Activated gamma-delta T cell treated with Interleukin-2 at 50 U/mL for 16 hours (primary cell): ENCODE measurements at places on chromosomes 16 and 17.

DNA sequence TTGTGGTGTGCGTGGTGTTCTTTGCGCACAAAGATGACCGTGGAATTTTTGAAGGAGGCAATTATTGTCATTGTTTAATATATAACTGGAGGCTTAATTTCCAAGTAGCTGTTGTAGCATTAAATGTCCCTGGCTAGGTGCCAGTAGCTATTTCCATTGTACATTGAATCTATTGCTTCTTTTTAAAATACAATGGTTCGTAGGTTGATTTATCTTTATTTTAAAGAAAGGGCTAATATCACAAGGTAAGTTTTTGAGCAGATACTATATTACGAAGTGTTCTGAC is 127.1 kb downstream of the RPTOR start:
- no peak for DNase-seq

- no peak for DNase-seq
Measured at GRCh38 chr16:69424935-69425784, 741 bp downstream of the CYB5B start.

DNA sequence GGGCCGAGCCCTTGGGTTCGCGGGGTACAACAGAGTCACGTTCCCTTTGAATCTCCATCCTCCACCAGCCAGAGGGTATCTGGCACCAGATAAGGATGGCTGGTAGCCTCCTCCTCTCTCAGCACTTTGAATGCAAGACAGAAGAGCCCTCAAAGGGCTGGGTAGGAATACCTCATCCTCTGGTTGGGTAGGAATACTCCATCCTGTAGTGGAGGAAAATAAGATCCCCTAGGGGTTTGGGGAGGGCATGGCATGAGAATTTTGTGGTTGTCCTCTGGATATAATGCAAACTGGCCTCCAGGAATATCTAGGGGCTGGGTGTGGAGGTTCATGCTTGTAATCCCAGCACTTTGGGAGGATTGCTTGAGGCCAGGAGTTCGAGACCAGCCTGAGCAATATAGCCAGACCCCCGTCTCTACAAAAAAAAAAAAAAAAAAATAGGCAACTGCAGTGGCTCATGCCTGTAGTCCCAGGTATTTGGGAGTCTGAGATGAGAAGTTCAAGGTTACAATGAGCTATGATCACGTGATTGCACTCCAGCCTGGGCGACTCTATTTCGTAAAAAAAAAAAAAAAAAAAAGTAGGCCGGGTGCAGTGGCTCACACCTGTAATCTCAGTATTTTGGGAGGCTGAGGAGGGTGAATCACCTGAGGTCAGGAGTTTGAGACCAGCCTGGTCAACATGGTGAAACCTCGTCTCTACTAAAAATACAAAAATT is 2.7 kb downstream of the IGFBP4 start:
- no peak for DNase-seq

DNA sequence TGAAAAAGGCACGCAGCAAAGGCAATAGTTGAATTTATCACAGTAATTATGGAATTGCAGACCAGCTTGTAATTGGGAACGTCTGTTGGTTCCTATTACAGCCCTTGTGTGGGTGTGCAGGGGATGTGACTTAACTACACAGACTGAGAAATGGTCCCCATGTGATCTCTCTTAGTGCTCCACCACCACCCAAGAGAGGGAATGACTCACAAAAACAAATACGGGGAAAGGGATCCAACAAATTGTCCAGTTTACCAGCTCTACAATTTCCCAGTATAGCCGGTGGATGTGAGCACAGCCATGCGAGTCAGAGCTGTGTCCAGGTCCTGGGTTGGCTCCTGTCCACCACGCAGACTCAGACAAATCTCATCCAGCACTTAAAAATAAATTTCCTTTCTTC is 337.9 kb downstream of the GRIN2A start:
- DNase-seq = no peak

- DNase-seq = no peak
Measured at GRCh38 chr16:47059991-47060390, 83.8 kb downstream of the NETO2 start.

DNA sequence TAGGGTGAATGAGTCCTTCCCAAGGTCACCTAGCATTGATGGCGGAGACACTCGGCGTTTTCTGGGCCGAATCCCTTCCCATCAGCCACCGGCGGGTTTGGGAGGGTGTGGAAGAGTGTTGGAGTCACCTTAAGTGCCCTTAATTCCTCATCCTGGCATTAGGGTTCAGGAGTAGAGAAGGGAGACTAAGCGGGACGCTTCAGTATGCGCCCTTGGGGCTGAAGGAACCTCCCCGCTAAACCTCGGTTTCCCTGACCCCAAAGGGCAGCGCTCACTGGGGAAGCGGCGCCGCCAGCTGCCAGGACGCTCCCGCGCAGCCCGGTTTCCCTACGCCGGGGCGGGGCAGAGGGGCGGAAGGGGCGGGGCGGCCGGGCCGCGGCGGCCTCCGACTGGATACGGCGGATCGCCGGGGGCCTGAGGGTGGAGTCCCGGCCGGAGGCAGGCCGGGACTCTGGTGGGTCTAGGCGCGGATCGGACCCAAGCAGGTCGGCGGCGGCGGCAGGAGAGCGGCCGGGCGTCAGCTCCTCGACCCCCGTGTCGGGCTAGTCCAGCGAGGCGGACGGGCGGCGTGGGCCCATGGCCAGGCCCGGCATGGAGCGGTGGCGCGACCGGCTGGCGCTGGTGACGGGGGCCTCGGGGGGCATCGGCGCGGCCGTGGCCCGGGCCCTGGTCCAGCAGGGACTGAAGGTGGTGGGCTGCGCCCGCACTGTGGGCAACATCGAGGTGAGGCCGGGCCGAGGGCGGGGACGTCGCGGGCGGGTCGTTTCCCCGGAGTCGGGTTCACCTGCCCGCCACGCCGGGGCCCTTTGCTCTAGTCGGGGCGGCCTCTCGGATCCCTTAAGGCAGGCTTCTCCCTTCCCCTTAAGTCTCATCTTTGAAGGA is at the start of gene DHRS11:
Gene DHRS11 (plus strand): TSS at position 446 of the 882 bp plus-strand sequence. CDS start 131 bp downstream, at position 577.
- peak; percentile 73 for DNase-seq

DNA sequence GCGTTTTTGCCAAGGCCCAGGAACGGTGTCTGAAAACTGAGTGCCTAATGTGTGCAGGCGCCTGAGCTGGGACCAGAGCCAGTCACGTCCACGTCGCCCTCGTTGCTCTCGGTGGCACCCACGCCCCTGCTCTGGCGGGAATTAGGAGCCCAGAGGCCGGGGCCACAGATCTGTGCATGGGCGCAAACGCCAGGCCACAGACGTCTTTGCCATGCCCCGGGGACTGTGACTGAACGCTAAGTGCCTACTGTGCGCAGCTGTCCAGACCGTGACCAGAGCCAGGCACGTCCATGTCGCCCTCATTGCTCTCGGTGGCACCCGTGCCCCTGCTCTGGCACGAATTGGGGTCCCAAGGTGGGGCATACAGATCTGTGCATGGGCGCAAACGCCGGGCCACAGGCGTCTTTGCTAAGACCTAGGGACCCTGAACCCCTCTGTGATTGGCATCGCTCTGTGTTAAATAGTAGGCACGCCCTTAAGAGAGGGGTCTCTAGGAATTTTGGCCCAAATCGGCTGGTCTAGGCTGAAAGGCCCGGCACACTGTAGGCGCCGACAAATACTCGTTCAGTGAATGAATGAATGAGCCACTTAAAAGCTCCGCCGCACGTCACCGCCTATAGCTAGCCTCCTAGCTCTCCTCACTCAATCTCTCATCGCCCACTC is 827 bp upstream of the UBALD1 start:
- no peak for DNase-seq

GRCh38 chr16:48999508-48999907 is 282.1 kb downstream of the CBLN1 start:
- no peak for DNase-seq

GRCh38 chr16:87376660-87377059 is 6.9 kb downstream of the FBXO31 start:
- DNase-seq = no peak

GRCh38 chr16:85105475-85105874 is 6.8 kb downstream of the CIBAR2 start:
- DNase-seq = no peak

- DNase-seq = no peak
Measured at GRCh38 chr16:2902337-2903130, 9.2 kb upstream of the FLYWCH1 start.

- DNase-seq = no peak
Measured at GRCh38 chr17:8186446-8186786, 3.6 kb downstream of the BORCS6 start.

GRCh38 chr17:39872751-39873150 is 4.7 kb downstream of the ZPBP2 start:
- no peak for DNase-seq

DNA sequence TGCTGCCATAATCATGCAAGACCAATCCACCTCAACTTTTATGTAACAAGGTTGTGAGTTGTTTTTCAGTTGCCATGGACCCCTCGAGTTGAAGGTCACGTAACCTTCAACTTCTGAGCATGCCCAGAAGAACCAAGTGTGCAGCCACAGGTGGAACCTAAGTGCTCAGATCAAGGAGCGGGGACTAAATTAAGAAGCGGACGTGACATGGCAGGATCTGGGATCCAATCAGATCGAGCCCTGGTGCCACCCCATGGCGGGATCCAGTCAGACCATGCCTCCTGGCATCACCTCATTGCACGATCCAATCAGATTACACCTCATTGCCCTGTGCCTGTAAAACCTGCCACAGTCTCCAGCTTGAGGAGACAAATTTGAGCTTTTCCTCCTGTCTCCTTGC is 204.5 kb upstream of the CDH5 start:
- no peak for DNase-seq

DNA sequence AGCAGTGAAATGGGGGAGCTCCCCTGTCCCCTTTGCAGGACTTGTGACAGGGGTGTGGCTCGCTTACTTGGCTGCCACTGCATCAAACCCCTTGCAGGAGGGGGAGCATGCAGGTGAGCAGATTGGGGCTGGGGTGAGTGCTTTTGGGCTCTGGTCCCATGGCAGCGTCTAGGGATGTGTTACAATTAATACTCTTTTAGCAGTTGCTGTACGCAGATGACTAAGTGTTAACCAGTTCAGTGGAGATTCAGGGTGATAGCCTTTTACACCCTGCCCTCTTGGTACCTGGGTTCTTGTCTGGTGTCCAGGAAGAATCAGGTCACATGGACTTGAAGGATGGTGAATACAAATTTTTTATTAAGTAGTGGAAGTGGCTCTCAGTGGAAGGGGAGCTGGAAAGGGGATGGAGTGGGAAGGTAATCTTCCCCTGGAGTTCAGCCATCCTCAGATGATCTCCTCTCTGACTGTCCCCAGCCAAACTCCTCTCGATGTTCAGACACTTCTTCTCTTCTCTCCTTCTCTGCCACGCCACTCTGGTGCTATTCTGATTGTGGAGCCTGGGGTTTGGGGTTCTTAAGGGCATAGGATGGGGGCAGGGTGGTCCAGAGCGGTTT is 100.1 kb downstream of the MARF1 start:
- DNase-seq = no peak

DNA sequence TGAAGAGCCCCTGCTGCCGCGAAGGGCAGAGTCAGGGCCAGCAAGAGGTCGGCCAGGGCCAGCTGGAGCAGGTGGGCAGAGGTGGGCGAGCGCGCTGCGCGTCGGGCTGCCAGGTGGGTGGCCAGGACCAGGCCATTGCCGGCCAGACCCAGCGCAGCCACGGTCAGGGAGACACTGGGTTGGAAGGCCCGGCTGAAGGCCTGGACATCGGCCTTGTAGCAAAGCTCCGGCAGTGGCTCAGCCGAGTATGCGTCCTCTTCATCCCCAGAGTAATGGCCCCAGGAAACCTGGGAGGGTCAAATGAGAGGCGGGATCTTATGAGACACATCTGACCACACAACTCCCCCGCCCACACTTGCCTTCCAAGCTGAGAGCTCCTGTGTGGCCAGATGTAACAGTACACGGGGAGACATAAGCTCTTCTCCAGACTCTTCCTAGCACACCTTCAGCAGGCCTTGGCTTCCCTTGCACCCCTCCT is 1.3 kb downstream of the CCR10 start:
- DNase-seq = no peak

- DNase-seq = no peak
Measured at GRCh38 chr17:77798031-77798430, 160.5 kb upstream of the TNRC6C start.

DNA sequence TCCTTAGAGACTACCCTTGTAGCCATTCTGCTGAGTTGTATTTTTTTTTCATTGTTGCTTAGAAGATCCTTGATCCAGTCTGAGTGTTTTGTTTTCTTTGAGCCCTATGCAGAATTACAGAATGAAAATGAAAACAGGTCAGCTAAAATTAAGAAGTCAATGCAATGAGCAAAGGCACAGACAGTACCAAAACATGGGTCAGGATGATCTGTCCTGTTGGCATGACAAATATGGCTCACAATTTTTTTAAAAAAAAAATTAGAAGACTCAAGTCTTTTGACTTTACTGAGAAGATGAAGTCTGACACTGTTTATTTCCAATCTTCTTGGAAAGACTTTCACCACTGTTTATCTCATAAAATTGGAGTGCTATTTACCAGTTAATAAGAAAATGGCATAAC is 32.4 kb downstream of the KCNJ16 start:
- DNase-seq = no peak

DNA sequence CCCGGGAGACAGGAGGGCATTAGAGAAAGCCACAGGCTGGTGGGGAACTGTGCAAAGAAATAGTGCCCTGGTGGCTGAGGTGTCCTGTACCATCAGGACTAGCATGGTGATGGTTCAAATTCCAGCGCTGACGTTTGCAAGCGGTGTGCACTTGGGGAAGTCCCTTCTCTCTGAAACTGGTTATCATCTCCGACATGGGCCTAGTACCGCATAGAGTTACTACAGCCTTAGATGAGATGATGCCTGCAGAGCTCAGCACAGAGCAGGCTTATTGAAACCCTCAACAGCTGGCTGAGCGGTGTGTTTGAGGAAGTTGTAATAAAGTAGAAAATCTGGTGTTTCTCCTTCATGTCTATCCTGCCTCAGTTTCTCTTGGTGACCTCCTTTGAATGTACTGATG is 136.7 kb upstream of the WSCD1 start:
- DNase-seq = no peak

DNA sequence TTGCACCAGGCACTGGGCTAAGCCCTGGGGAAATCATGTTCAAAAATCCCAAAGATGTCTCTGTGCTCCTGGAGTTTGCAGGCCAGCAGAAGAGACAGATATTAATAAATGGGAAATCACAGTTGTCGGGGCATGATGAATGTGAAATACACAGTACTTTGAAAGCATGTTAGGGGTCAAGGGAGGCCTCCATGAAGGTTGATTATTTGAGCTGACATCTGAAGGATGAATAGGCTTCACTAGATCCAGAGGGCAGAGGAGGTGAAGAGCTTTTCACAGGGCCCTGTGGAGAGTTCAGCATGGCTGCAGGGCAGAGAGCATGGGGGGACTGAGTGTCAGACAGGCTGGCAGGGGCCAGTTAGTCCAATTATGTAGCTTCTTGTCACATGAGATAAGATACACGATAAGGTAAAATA is 2.6 kb downstream of the ANKRD40CL start:
- DNase-seq = no peak

DNA sequence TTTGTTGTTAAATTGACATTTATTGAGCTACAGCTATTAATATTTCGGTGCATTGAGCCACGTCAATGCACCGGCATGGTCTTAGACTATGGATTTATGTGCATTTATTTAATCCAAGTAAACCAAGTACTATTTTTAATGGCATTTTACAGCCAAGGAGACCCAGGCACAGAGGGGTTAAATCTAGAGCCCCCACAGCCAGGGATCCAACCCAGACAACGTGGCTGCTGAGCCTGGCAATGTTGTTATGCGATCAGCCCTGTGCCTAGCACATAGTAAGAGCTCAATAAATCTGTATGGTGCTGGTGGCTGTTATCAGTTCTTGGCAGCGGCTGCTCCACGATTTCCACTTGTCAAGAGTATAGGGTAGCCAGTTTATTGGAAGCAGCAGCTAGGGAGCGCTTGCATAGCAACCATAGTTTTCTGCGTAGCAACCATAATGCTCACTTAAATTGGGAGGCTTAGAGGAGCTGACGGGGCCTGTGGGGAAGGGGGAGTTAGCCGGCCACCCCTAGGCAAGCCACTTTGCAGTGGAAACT is 541 bp upstream of the RBBP6 start:
- peak; percentile 9 for DNase-seq

- no peak for DNase-seq
Measured at GRCh38 chr17:67528751-67529436, 151.8 kb downstream of the PITPNC1 start.
